T follicular helper cell (primary cell): ENCODE measurements at places on chromosomes 13 and 19.
A peak's percentile ranks its signal among the peaks of the same experiment; 100 is the strongest.

- no peak for DNase-seq
Measured at GRCh38 chr13:95182570-95183265, 118.5 kb downstream of the ABCC4 start.

DNA sequence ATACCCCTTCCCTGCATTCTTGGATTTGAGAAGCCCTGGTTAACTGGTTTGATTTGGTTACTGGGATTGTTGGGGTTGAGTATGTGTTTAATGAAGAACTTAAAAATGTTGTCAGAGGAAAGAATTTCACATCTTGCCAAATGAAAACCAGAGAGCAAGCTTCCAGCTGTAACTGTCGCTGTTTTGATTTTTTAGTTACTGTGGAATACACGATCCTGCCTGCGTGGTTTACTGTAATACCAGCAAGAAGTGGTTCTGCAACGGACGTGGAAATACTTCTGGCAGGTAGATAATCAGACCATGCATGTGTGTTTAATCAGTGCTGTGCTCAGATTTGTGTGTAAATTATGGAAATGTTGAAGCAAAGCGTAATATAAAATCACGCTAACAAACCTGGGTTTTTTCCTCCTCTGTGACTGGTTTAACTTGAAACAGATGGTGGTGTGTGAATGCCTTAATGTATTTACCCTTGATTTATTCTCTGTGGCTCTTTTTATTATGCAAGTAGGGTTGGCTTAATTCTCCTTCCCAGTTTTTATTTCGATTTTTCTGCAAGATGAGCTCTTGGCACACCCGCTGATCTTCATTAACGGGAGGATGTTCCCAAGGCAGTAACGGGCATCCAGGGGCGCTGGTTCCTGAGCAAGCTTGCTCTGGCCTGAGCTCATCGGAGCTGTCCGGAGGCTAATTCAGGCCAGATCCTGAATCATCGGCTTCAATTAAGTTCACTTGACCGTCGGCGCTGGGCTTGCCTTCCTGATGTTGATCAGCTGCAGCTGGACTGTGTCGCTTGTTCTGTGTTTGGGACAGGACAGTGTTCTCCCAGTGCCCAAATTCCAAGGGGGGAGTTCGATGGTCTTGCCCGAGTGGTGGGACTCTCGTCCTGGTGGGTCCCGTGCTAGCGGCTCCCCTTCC, 16.0 kb downstream of the UPF1 start:
- DNase-seq: no peak

DNA sequence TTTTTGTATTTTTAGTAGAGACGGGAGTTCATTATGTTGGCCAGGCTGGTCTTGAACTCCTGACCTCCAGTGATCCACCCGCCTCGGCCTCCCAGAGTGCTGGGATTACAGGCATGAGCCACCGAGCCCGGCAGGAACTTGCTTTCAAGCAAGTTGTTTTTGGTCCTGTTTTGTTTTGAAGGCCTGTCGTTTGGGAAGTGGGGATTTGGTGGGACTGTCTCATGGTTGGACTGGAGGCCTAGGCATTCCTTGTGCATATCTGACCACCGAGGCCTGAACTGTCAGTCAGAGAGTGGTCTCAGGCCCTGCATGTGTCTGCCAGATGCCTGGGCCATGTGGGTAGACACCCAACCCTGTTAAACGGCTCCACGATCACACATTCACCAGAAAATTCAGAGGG, 26.3 kb downstream of the UBXN6 start:
- no peak for DNase-seq

- peak; percentile 16 for DNase-seq
Measured at GRCh38 chr19:16051254-16052025, 24.9 kb upstream of the TPM4 start.

DNA sequence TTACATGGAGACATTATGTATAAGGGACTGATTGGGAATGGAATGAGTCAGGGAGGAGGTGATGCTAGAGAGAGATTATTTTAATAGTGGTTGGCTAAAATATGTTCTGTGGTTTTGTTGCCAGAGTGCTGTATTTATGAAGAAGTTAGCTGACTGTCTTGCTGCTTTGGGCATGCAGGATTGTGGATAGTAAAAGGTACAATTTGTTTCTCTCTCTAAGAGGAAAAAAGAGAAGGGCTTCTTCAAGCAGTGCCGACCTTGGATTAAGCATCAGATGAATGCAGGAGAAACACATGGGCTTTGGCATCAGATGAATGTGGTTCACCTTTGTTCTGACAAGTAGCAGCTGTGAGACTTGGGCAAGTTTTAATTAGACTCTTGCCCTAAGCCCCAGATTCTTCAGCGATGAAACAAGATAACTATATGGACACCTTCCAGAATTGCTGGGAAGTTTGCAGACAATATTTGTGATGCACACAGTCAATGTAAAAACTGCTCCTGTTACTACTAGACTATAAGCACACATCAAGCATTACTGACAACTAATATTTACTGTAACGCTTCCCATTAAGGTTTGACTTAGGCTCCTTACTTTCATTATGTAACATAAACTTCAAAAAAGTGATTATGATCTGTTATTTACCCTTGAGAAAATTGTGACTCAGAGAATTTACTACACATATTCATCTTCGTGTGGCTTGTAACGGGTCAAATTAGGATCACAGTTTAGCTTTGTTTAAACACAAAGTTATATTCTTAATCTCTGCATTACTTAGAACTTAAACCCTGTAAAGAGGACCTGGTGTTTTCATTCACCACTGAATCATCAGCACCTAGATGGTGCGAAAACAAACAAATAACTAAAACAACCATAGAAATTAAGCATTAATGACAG, 824.0 kb downstream of the PCDH9 start:
- no peak for DNase-seq

DNA sequence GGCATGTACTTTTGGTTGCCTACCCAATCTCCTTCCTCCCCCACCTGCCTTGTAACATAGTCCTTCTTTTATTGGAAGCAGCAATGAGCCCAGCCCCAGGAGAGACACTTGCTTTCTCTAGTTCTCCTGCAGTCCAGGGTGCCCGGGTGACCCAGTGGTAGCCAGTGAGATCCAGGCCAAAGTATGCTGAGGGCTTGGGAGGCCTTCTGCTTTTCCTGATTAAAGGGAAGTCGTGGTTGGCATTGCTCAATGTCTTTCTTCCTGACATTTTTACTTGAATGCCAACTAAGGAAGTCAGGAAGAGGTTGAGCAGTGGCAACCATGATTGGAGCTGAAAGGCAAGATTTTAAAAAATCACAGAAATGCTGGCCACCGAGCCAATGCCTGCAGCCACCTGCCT, 25.7 kb downstream of the CNMD start:
- DNase-seq: no peak

DNA sequence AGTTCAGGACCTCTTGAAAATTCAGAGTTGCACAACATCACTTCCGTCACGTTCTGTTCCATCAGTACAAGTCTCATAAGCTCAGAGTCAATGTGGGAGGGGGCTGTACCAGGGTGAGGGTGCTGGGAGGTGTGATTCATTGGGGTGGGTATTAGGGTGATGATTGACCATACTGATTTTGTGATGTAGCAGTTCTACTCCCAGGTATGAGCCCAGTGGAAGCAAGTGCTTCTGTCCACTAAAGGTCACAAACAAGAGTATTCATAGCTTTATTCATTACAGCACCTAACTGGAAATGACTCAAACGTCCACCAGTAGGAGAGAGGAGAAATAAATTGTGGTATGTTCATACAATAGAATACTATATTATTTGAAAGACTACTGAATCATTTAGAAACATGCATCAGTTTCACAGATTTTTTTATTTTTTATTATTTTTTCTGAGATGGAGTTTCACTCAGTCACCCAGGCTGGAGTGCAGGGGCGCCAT, 12.1 kb upstream of the UPF3A start:
- DNase-seq: no peak

- DNase-seq: no peak
Measured at GRCh38 chr13:98939660-98940191, 38.1 kb downstream of the DOCK9 start.

- DNase-seq: no peak
Measured at GRCh38 chr13:88745011-88745410, 1073.8 kb downstream of the SLITRK5 start.

GRCh38 chr13:114020750-114021463, 47.0 kb upstream of the C13orf46 start:
- DNase-seq: no peak

- DNase-seq: no peak
Measured at GRCh38 chr19:10168386-10168948, 26.3 kb downstream of the DNMT1 start.

DNA sequence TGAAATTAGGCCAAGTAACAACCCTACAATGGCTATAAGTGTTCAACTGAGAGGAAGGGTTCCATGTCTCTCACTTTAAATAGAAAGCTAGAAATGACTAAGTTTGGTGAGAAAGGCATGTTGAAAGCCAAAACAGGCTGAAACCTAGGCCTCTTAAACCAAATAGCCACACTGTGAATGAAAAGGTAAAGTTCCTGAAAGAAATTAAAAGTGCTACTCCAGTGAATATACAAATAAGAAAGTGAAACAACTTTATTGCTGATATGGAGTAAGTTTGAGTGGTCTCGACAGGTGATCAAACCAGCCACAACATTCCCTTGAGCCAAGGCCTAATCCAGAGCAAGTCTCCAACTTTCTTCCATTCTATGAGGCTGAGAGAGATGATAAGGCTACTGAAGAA, 209.6 kb downstream of the KLF12 start:
- DNase-seq: no peak

- no peak for DNase-seq
Measured at GRCh38 chr13:98826146-98826545, 73.7 kb upstream of the SLC15A1 start.

DNA sequence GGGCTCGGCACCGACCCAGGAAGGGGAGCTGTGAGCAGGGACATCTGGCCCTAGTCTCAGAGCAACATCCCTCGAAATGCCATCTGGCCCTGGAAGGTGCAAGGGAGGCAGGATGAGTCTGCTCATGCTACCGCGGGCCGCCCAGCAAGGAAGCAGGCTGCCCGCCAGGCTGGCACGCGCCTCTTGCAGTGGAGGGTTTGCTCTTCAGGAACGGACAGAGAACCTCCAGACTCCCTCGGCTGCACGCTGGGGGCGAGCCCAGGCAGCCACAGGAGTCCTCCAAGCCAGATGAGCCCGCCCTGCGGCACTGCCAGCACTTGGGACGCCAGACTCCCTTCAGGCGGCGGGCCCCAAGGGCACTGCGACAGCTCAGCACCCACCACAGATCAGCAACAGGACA, 10.1 kb upstream of the ATP8B3 start:
- DNase-seq: no peak

GRCh38 chr13:30325668-30326067, 18.3 kb upstream of the KATNAL1 start:
- no peak for DNase-seq

DNA sequence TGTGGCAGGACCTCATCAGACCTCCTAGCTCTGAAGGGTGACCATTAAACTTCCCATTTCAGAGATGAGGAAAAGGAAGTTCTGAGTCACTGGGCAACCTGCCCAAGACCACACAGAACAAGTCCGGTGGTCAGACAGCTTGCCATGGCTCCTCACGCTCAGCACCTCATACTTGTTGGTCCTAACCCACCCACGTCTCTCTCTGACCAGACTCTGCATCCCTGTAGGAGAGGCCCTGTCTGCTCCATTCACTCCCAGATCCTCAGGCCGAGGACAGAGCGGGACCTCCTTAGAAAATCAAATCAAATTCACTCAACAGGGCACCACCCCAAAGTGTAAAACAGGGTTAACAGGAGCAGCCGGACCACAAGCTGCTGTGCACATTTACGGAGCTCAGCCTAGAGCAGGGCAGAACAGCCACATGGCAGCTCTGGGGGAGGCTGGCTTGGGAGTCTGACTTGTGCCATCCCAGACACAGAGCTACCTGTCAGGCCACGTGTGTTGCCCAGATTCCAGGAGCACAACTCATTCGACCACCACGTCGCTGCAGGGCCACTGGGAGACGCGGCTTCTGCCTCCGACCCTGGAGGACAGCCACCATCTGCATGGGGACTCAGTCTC, 1.7 kb downstream of the MIER2 start:
- DNase-seq: no peak

- DNase-seq: no peak
Measured at GRCh38 chr13:27495551-27495950, 45.2 kb upstream of the MTIF3 start.

DNA sequence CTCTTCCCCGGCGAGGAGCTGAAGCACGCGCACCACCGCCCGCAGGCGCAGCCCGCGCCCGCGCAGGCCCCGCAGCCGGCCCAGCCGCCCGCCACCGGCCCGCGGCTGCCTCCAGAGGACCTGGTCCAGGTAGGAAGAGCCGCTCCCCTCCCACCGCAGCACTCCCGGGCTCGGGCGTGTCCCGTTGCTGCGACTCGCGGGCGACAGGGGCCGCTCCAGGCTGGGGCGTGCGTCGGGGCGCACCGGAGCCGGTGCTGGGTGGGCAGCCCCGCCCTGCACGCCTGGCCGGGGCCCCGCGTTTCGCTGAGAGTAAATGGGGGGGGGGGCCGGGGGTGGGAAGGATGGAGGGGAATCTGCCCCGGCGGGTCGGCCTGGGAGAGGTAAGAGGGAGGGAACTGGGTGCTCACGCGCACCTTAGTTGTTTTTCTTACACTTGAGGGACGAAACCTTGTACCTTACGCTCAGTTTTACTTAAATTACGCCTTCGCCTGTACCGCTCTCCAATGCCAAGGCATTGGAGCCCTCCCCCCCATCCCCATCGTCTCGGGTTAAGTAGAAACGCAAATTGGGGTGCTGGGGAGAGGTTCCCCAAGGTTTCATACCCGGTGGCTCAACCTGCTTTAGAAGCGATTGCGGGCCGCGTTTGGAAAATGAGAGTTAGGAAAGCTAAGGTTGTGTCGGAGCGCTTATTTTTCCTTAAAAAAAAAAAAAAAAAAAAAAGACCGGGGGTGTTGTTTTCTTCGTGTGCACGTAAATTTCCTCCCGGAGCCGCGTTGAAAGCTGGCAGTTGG, 850 bp downstream of the KLF5 start:
- DNase-seq: peak; percentile 21

- no peak for DNase-seq
Measured at GRCh38 chr19:49110567-49110966, 3.6 kb upstream of the LIN7B start.

- DNase-seq: no peak
Measured at GRCh38 chr13:43894438-43894837, 14.7 kb downstream of the LACC1 start.

DNA sequence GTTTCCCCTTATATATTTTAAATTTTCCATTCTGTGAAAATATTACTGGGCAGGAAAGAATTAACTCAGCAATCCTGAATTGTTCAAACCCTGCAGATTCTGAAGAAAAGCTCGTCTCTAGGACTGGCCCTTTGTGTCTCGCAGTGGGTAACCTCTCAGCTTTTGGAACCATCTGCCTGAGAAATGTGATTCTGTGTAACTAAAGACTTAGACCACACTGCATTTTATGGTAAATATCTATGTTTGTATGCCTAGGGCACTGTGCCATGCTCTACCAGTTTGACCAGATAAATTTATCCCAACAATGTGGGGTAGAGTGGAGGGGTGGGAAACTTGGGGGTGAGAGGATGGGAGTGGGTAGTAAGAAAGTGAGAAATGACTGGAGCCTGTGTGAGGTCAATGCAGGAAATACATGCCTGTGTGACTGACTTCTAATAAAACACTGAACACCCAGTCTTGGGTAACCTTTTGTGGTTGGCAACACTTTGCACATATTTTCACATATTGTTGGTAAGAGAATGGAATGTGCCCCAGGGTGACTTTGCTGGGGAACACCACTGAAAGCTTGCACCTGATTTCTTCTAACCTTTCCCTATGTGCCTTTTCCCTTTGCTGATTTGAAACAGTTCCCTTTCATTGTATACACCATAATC, 1181.9 kb downstream of the OLFM4 start:
- DNase-seq: no peak
